Central memory CD4-positive, alpha-beta T cell (primary cell): ENCODE measurements at places on chromosomes 11 and 22.

DNA sequence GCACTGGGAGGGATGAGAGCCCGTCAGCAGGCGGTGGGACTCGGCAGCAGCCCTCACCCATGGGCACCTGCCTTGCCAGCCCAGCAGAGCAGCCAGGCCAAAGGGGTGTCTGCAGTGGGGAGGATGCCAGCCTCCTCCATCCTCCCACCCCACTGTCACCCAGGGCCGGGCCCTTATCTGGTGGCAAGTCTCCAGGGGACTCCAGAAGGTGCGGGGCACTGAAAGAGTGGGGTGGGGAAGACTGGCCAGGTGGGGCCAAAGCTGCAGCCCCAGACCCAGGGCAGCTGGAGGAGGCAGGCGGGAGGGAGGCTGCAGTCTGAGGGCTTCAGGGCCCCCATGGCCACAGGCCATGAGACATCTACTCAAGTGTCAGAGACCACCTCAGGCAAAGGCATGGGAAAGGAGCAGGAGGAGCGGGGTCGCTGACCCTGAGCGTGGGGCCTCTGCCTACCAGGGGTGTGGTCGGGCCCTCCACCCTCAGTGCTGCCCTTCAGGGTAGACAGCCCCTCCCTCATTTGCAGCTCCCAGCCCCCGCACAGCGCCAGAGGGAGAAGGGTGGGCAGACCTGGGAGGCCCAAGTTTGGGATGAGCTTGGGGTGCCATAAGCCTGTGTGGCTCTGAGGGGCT lies 3.5 kb downstream of the DGCR6L start:
- no peak for DNase-seq

GRCh38 chr22:36385491-36386350 lies 2.0 kb downstream of the MYH9 start:
- no peak for DNase-seq

DNA sequence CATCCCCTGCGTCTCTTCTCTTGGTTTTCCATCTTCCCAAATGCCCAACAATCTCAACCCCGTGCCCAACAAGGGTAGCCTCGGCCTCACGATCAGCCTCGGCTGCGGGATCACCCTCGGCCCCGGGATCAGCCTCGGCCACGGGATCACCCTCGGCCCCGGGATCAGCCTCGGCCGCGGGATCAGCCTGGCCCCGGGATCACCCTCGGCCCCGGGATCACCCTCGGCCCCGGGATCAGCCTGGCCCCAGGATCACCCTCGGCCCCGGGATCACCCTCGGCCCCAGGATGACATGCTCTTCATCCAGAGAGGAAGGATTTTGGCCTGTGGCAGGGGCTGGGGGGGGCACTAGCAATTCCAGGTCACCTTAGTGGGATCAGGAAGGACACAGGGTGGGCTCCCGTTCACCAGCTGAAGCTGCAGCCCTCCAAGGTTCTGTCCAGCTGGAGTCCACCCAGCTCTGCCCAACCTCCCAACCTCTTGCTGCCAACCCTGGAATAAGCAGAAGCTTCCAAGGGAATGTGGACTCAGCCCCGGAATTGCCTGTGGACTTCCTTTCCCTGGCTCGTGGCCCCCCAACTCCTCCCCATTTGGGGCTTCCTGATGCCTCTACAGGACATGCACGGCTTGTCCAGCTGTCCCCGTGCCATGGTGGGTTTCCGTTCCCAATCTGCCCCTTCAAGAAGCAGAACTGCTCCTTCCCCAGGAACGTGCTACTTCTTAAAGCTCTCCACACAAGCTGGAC lies 6.2 kb downstream of the ALG12 start:
- no peak for DNase-seq

DNA sequence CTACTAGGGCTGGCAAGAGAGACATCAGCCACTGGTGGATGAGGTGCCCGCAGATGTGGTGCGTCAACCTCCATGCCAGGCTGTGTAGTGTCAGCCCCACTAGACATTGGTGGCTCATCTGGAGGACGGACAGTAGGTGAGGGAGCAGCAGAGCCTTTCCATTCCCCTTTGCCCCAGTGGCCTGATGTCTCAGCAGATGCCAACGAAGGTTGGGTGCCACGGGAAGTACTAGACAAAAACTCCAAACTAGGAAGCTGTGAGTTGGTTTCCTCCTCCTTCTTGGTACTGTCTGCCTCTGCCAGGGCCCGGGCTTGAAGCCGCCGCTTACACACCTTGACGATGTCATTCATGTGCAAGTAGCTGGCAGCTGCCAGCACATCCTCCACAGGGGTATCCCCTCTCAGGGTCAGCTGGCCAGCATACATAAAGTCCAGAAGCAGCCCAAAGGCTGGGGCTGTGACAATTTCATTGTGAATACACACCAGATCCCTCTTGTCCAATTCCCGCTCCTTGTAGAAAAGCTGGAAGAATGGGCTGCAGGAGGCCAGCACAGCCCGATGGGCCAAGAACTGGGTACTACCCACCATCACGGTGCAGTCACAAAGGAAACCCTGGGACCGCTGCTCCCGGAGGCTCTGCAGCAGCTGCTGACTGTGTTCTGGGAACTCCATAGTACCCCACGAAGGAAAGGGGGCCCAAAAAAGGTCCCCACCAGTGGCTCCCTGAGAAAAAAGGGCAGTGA lies 795 bp downstream of the ZBTB3 start:
- DNase-seq = no peak

DNA sequence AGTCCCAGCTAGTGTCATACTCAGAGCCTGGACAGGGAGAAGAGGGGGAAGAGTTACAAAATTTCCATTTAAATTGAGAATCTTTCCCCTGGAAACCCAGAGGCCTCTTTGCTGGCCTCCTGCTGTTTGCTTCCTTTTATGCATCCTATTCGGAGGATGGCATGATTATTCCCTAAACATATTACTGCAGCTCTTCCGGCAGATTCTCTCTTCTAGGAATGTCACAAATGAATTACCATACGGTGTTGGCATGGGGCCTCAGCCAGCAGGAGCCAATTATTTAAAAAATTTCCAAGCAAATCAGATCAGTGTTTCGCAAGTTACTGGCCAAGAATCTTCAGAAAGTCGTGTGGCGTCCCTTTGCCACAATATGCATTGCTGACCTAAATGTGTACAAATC lies 326.7 kb upstream of the NCAM1 start:
- no peak for DNase-seq

DNA sequence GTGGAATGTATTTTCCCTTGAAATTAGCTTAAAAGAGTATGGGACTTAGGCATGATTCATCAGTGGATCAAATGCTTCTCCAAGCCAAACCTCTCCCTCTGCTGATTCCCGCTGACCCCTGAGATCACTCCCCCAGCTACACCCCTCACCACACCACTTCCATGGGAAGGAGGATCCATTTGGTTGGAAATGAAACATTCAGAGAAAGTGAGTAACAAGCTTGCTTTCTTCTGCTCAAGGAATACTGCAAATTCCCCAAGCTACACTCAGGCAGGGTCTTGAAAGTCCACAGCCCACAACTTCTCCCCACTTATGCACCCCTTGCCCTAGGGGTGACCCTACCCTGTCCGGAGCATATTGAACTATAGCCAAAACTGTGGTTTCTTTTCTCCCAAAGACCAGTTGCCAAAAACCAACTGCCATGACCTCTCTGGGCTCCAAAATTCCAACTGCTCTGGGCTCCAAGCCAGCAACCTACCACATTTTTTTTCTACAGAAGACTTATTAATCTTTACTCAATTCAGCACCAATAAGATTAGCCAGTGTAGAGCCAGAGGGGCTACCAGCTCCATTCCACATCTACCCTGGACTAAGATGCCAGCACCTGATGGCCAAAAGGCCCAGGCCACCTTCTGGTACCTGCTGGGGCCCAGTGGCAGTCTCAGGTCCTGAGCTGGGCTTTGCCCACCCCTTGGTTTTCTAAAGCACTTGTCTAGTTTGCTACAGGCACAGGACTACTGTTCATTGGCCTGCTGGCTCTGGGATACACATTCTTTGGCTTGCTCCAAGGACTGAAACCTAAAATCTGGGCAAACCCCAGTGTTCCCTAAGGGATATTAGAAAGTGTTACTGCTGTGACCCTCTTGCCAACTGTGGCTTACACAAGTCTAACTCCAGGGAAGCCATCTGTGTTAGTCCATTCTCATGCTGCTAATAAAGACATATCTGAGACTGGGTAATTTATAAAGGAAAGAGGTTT lies 101.1 kb downstream of the MICAL3 start:
- DNase-seq = no peak

GRCh38 chr11:30210357-30210756 lies 20.5 kb upstream of the FSHB start:
- no peak for DNase-seq

DNA sequence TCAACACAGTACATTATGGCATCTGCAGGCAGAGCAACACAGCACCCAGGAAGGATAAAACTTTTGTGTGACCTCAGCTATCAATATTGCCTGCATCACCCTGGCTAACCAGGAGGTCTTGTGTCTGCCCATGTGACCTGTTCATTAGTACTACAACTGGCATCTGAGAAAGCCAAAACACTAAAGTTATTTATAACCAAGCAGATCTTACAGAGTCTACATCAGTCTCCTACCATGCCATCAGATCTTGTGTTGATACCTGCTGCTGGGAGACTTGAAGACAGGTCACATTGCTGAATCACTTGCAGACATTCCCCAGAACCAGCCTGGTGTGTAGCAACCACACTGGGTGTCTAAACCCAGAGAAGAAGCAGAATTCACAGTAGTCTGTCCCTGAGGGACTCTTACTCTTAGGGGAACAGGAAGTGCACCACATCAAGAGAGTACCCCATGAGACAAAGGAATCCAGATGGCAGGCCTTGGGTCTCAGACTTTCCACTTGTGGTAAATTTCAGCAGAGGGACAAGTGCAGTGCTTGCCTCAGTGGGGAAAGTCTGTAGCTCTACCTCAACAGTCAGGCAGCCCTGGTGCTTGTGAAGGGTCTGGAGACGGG lies 7.0 kb downstream of the OR9G1 start:
- no peak for DNase-seq

DNA sequence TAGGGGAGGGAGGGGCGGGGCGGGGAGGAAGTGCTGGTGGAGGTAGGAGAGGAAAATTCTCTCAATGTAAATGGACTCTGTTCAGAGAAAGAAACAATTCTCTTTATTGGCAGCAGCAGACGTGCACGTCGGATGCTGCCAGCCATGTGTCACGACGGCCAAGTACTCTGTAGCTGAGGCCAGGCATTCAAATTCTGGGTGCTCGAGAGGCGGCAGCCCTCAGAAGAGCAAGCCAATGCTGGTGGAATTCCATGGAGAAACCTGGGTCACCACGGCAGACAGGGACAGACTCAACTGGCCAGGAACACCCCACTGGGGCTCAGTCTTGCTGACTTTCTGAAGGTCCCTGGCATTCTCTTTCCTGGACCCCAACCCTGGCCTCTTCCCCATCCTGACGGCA lies 90.8 kb downstream of the ABTB2 start:
- DNase-seq = no peak

DNA sequence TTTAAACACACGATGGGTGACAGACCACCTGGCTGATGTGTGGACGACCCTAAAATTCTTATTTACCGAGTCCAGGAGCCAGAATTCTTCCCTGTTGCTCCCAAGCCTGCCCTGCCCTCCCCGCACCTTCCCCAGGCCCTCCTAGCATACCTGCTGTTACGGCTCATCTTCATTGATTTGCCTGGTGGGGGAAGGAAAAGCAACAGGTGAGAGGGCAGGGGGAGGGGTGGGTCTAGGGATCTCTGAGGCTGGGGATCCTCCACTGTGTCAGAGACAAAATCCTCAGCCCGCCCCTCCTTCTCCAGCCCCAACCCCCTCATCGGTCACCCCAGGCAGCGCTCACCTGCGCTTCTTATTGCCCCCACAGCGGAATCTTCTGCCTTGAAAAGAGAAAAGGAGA lies 4.0 kb downstream of the FXYD2 start:
- no peak for DNase-seq

DNA sequence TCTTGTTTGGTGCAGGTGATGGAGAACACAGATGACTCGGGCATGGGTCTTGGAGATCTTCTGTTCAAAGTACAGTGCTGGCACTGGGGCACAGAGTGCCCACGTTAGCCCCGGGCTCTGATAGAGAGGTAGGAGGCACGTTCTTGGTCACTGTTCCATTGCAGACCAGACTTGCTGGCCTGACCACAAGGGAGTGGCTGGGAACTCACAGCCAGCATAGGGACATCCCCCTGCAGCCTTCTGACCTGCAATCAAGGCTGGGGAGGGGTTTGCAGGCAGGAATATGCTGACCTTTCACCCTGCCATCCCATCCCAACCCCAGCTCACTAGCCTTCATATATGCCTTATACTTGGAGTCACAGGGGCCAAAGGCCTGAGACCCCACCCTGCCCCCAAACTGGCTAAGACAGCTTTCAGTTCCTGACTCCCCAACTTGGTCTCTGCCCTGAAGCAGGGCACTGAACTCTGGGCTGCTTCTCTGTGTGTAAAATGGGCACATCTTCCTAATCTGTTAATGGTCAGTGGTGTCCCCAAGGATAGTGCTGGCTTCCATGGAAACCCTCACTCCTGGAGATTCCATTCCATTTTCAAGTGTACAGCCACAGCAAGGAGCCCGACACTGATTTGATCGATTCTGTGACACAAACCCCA lies 4.6 kb downstream of the MRPL49 start:
- DNase-seq = no peak

DNA sequence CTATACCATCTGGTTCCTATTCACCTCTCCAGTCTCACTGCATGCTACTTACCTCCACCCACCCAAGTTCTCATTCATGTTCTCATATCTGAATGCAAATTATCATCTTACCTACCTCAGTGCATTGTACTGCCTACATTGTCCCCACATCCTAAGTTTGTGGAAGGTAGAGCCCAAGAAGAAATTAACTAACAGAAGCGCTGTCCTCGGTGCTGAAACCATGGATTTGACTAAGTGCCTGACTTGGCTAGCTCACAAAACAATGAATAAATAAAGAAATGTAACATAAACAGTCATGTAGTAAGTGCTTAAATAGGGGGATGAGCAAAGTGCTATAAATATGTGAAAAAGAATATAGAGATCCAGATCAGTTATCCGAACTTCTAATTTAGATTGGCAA lies 63.2 kb downstream of the GRIA4 start:
- no peak for DNase-seq

DNA sequence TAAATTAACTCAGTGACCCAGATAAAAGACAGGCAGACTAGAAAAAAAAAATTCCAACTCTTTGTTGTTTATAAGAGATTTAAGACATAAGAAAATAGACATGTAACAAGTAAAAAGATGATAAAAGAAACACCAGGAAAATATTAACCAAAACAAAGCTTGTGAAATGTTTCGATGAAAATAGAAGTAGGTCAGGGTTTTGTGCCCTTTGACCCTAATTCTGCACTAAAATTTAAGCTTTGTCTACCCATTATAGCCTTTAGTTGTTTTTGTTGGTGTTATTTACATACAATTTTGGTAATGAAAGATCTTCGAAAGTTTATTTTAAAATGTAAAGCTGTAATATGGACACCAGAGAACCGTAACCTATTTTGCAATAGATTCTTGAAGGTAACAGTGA lies 75.7 kb downstream of the LRRC4C start:
- DNase-seq = no peak

- no peak for DNase-seq
Observed at GRCh38 chr22:31144223-31144622, 3.9 kb upstream of the PLA2G3 start.

- no peak for DNase-seq
Observed at GRCh38 chr11:59216641-59217564, 4.2 kb upstream of the MPEG1 start.

DNA sequence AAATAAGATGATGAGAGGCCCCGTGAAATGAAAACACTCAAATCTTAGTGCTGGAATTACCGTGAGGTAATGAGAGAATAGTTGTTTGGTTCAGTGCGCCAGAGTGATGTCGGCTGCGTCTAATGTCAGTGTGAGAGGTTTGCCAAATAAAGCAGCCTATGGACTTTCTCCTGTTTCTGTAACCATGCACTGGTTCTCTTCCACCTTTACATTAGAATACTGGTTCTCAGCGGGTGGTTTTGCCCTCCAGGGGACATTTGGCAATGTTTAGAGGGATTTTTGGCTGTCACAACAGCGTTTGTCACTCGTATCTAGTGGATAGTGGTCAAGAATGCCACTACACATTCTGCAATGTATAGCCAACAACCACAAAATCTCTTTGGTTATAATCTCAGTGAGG lies 1.1 kb downstream of the OOSP4B start:
- DNase-seq = no peak
